ENCODE measurements at places on chromosomes 1 and 21.

GRCh38 chr1:235403593-235403992 lies 36.4 kb downstream of the TBCE start:
- no peak for DNase-seq

DNA sequence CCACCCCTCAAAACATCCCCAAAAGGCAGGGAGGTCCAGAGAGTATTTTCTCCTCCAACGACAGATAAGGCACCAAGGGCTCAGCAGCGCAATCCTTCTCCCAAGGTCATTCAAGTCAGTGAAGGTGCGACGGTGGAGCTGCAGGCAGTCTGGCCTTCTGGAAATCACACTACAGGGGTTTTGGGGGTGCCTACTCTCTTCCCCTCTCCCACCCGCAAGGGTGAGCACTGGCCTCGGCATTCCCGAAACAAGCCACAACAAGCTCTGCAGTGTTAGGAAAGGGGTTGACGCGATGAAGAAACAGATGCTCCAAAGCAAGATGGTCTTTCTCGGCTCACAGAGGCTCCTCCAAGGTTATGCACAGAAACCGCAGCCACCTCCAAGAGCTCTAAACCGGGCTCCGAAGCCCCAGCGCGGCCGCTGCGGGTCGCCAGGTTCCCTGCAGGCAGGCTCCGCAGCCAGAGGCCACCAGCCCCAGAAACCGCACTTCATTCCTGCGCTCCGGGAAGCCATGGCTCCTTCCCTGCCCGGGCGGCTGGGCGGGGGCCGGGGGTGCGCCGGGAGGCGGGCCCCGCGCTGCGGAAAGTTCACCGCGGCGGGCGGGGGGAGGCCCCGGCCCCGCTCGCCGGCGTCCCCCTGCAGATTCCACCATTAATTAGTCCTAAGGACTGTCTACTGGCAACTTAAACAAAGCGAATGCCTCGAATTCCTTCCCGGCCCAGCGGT lies 1.1 kb downstream of the LUZP1 start:
- DNase-seq: peak; percentile 18

GRCh38 chr1:154429118-154429517 lies 24.0 kb downstream of the IL6R start:
- no peak for DNase-seq

- DNase-seq: no peak
These were observed 281.3 kb downstream of the VAV3 start for GRCh38 chr1:107683683-107684082.

GRCh38 chr1:12383786-12384185 lies 154.0 kb downstream of the VPS13D start:
- DNase-seq: no peak

GRCh38 chr1:103461161-103462105 lies 64.1 kb upstream of the RNPC3 start:
- no peak for DNase-seq

GRCh38 chr1:91792489-91793071 lies 93.4 kb downstream of the TGFBR3 start:
- DNase-seq: no peak

DNA sequence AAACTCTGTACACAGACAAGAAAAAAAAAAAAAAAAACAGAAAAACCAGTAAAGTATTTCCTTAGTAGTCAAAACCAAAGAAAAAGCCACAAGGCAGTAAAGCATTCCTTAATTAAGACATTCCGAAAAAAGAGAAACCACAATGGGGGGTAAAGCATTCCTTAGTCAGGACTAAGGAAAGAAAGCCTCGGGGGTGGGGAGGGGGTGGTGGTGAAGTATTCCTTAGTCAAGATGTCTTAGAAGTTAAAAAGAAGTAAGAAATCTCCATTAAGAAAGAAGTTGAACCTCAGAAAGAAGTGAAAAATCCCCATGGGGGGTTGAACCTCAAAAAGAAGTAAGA lies 28.2 kb upstream of the FMO1 start:
- DNase-seq: no peak

DNA sequence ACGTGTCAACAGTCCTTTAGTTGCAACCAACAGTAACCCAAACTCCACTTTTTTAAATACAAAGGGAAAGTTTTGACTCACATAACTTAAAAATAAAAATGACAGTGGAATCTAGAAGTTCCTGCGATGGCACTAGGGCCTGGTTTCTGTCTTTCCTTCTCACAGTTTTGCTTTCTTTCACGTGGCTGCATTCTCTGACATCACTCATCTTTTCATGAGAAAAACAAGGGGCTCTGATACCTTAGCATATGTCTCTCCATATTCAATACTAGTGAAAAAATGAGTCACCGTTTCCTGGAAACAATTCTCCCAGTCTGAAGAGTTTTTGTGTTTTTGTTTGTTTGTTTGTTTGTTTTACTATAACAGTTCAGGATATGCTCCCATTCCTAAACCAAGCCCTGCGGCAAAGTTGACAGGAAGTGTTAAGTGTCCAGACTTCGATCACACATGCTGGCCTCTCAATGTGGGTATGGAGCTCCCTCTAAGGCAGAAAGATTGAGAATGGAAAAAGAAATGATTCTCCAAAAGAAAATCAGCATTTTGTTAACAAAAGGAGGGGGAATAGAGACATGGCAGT lies 483.3 kb downstream of the TTLL7 start:
- DNase-seq: no peak

DNA sequence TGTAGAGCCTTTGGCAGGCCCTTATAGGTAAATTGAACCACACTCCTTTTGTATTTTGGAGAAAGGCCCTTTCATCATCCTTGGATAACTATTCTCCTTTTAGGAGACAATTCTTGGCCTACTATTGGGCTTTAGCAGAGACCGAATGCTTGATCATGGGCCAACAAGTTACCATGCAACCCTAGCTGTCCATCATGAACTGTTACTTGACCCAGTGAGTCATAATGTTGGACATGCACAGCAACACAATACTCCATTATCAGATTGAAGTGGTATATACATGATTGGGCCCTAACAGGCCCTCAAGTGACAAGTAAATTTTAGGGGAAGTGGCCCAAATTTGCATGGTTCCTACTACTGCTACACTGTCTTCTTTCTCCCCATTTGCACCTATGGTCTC lies 84.4 kb downstream of the CATSPERE start:
- DNase-seq: no peak

All from activated gamma-delta T cell treated with Interleukin-2 at 50 U/mL for 16 hours (primary cell).